ENCODE measurements at places on chromosomes 3 and 15.

DNA sequence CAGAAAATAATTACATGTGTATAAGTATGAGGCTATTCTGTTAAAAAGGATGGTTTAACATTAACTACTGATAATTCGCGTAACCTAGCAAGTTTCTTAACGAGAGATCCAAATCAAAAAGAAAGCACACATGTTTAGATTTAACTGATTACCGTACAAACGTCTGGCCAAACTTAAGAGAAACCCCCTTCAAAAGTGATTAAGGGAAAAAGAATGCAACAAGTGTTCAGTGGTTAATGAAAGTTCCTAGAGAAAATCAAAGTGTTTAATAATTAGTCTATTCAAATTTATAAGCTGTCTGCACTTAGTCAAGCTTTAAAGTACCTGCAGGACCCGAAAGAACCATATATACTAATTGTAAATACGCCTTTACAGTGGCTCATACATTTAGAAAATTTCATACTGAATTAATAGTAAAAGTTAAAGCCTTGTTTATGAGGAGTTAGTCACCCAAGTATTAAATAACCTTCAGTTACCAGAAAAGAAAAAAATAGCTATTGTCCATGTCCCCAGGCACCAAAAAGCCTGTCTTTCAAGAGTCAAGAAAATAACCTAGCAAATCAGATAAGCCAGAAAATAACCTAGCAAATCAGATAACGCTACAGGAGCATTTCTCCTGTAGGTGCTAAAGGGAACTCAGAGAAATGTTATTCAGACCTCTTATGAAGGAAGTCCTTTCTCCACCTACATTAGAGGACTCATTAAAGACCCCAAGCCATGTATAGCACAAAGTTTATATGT, 34.6 kb downstream of the ZNF589 start:
- no peak for DNase-seq

DNA sequence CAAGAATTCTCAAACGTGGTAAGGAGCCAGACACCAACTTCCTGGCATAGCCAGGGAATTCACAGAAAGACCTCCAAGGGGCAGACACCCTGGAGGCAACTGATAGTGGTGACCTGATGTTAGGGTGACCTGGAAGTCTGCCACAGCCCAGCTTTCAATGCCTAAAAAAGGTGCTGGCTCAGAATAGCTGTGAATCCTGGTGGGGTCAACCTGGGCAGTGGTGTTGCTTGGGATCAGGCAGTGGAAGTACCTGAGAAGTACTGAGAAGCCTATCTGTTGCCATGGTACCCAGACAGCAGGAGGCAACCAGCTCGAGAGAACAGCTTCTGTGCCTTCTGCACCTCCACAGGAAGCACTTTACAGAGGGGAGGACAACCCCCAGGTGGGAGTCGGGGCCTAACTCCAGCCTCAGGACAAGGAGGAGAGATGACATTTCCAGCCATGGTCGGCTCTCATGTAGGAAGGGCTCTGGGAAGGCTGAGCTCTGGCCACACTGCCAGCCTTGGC, 55.4 kb upstream of the LARS2 start:
- no peak for DNase-seq

GRCh38 chr3:119601154-119601553, 3.5 kb downstream of the PLA1A start:
- DNase-seq, result no peak

DNA sequence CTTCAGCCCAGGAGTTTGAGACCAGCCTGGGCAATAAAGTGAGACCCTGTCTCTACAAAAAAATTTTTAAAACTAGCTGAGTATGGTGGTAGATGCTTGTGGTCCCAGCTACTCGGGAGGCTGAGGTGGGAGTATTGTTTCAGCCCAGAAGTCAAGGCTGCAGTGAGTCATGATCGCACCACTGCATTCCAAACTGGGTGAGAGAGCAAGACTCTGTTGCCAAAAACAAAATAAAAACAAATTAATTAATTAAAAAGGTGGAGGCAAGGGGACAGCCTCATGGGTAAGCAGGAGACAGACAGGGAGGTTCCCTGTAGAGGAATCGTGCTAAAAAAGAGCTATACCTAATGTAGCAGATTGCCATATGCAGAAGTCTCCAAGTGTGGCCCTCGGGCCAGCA, 12.6 kb downstream of the HAPLN3 start:
- DNase-seq, result no peak

- DNase-seq, result no peak
Observed at GRCh38 chr3:23073724-23074305, 129.3 kb upstream of the UBE2E2 start.

DNA sequence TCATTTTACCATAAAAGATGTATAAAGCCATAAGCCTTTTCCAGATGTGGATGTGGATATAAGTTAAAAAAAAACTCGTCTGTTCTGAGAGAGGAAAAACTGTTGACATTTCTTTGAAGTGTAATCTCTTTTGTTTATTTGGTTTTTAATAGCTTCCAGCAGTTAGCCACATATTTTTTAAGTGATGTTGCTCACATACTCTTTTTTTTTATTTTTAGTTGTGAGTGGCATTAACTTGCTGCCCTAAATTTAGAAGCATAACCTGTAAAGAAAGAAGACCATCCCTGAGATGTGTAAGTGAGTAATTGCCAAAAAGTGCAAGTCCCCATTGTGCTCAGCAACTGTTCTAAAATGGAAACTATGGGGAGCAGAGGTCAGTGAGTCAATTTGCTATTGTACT, 415.9 kb upstream of the MDFIC2 start:
- no peak for DNase-seq

- no peak for DNase-seq
Observed at GRCh38 chr15:67917037-67917436, 77.2 kb upstream of the RNU6-1 start.

- no peak for DNase-seq
Observed at GRCh38 chr3:10303785-10304184, 11.0 kb upstream of the GHRL start.

DNA sequence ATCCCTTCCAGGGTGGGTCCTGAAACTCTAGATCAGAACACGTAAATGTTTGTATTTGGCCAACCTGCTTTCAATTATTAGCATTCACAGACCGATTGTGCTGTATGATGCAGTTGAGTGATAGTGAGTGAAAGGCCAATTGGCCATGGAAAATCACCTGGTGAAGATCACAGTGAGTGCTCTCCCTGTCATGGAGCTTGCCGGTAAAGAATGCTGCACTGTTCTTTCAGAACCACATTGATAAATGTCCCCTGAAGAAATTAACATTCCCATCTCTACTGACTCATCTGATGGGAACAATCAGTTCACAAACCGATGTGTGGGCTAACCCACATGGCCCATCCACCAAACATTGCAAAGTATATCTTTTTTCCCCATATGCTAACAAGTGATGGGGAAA, 324.8 kb upstream of the TBL1XR1 start:
- DNase-seq, result no peak

DNA sequence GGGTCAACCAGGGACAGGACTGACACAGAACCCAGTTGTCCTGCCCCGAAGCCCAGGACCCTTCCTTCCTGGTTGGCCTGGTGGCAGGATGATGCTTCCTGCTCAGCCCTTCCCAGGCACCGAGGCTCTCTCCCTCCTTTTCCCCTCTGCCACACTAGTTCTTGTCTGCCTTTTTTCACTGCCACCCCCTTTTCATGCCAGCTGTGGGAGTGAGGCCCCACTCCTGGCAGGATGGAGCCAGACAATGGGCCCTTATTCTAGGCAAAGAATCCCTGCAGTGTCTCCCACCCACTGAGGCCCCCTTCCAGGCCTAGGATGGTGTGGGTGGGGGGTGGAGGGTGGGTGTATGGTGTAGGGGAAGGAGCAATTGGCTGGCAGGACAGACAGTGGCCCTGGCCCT, 1.1 kb upstream of the SCAMP5 start:
- DNase-seq, result no peak

DNA sequence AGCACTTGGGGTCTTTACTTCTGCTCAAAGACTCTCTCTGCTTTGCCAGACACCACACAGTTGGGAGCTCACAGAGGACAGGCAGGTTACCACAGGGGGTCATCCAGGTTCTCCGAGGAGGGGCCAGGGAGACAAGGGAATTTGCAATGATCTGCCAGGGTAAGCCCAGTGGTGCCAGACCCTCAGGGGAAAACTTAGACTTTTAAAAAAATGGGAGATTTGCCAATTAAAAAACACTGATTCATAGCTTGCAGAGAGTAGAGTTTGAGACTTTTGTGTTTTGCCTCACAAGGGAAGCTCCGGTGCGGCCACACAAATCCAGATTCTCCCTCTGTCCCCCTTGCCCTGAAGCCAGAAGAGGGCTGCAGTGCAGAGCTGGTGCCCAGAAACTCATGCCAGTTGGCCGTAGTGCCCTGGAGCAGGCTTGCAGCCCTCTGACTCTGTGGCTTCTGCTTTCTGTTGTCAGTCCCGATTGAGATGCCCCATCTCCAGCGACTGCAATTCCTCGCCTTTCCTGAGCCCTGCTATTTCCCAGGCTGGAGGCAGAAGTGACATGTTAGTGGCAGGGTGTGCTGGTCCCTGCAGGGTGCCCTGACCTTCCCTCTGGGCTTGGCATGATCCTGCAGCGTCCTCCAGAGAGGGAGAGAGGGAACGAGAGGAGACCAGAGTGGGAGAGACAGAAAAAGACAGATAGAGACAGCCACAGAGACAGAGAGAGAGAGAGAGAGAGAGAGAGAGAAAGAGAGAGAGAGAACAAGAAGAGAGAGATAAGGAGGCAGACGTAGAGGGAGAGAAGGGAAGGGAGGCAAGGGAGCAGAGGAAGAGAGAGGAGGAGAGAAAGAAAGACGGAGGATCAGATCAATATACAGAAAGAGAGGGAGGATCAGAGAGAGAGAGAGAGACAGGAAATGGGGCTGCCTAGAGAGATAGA, 46.0 kb downstream of the RHCG start:
- no peak for DNase-seq

DNA sequence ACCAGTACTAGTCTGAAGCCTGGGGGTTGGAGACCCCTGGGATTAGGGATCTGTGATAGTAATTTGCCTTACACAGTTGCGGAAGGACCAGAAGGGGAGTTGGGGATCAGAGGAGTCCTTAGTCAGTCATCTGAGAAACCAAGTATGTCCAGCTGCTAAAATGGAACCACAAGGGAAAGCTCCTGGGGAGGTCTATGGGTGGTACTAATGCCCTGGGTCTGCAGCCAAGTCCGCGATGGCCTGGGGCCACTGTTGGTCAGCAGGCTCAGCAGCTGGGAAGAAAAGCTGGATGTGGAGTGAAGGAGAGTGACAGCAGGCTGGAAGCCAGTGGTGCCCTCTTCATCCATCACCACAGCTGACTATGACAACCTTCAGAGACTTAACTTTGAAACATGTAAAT, 2.2 kb upstream of the ANKDD1A start:
- no peak for DNase-seq

GRCh38 chr3:172892158-172892557, 141.6 kb downstream of the ECT2 start:
- DNase-seq, result no peak

GRCh38 chr3:13141991-13142412, 68.8 kb upstream of the IQSEC1 start:
- no peak for DNase-seq

DNA sequence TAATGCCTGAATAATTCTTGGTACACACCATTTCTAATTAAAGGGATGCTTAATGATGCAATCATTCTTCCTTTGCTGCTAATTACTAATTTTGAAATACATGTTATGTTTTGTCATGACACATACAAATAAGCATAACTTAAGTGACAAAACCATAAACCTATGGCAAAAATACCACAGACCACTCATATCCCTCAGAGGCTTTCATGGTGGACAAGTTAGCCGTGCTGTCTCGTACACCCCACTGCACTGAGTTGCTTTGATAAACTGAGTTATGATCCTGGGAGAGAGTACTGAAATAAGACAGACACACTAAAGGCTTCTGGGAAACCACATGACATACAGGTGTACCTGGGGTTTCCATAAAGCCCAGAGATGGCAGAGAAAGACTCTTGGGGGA, 913.8 kb downstream of the FHIT start:
- no peak for DNase-seq

GRCh38 chr3:106611841-106612240, 743.0 kb upstream of the CBLB start:
- DNase-seq, result no peak

DNA sequence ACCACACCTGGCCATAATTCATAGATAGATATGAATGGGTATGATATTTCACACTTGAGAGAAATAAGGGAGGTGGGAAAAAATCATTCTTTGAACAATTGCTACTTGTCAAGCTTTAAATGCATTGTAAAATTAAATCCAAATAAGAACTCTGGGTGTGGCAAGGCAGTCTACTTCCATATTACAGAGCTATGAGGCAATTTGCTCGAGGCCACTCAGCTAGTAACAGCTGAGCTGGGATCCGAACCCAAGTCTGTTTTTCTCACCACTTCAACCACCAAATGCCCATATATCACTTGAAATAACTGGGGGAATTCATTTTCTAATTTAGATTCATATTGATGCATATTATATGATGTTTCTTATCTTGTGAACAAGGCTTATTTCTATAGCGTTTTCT, 482.2 kb upstream of the ADAMTS9 start:
- no peak for DNase-seq

DNA sequence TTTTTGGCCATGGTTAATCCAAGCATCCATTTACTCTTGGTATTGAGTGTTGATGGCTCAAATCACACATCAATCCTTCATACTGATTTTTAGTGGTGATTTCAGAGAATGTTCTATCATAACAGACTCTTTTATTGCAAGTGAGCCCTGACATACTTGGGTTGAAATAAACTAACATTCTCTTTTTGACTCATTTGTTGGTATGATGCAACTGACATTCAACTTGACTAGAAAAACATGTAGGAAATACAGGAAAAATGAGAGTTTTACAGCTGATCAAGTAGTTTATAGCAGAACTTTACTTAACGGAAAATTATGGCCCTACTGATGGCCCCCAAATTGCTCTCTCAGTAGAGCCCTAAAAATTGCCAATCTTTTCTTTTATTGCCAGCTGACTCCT, 173.9 kb upstream of the CD96 start:
- no peak for DNase-seq

GRCh38 chr3:188923671-188924070, 248.1 kb upstream of the TPRG1 start:
- DNase-seq, result no peak

Measured in nucleus accumbens (tissue), 56 donors.